Adrenal gland (tissue), 19 donors: ENCODE measurements at places on chromosomes 3 and 15. TPM values are rescaled to one million over a fixed set of nuclear protein-coding genes. Genes with fewer than 3 reads are reported as not detected.

DNA sequence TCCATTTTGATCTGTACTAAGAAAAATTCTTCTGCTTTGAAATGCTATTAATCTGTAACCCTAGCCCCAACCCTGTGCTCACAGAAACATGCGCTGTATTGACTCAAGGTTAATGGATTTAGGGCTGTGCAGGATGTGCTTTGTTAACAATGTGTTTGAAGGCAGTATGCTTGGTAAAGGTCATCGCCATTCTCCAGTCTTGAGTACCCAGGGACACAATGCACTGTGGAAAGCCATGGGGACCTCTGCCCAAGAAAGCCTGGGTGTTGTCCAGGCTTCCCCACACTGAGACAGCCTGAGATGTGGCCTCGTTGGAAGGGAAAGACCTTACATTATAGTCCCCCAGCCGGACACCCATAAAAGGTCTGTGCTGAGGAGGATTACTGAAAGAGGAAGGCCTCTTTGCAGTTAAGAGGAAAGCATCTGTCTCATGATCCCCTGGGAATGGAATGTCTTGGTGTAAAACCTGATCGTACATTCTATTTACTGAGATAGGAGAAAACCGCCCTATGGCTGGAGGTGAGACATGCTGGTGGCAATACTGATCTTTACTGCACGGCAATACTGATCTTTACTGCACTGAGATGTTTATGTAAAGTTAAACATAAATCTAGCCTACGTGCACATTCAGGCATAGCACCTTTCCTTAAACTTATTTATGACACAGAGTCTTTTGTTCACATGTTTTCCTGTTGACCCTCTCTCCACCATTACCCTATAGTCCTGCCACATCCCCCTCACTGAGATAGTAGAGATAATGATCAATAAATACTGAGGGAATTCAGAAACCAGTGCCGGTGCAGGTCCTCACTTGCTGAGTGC is 6.3 kb downstream of the PIGZ start:
- no peak for DNase-seq

The GALNT15 gene
- total RNA-seq: 19.7 TPM

DNA sequence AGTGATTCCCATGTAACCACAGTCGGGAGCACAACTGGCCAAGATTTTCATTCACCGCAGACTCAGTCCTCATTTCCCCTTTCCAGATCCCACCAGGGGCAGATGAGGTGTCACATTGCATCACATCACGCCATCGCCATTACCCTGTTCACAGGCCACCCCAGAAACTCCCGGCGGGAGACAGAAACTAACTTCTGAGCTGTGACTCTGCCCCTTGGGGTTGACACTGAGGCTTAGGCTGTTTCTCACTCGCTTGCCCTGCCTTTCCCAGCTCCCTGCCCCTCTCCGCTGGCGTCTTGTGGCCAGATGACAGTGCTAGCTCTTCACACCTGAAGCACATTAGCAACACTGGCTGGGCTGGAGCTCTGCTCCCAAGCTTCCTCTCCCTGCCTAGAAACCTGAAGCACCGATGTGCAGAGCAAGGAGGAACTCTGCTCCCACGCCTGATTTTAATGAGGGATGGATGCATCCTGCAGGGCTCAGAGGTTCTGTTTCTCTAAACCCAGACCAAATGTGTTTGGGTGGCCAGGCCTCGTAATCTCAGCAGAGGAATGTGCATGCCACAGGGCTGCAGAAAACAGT is 88.8 kb upstream of the CTDSPL start:
- DNase-seq: no peak

DNA sequence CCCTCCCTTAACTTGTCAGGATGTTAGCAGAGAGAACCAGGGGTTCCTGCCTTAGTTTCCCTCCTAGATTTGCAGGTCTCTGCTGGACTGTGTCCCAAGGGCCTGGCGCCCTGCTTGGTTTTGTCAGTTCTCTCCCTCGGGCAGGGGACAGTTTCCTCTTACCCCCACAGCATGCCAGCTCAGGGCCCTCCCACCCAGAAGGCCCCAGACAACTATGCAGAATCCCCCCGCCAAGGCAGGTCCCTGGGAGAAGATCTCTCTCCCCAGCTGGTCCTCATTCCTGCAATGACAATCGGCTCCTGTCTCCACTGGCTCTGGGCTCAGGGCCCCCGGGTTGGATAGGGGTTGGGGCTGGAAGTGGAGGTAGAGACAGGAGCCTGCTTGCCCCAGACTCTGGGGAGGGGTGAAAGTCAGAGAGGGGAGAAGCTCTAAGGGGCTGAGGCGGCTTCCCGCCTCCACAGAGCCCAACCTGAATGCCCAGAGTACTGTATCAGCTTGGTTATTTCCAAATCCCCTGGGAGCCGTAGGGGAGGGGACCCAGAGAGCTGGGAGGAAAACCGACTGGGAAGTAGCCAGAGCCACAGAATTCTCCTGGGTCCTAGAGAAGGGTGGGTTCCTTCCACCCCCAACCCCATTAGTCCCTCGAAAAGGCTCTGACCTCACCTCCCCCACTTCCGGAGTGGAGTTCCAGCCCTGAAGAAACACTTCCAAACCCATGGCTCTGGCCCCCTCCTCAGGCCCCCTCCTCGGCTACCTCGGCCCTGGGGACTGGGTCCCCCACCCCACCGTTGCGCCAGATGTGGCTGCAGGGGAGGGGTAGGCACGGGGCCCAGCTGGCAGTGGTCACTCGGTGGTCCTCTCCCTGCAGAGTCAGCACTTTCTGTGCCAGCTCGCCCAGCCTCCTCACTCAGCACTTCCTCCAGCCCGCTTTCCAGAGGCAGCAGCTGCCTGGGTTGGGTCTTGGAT is 3.8 kb upstream of the LOXL1 start:
- DNase-seq: no peak

DNA sequence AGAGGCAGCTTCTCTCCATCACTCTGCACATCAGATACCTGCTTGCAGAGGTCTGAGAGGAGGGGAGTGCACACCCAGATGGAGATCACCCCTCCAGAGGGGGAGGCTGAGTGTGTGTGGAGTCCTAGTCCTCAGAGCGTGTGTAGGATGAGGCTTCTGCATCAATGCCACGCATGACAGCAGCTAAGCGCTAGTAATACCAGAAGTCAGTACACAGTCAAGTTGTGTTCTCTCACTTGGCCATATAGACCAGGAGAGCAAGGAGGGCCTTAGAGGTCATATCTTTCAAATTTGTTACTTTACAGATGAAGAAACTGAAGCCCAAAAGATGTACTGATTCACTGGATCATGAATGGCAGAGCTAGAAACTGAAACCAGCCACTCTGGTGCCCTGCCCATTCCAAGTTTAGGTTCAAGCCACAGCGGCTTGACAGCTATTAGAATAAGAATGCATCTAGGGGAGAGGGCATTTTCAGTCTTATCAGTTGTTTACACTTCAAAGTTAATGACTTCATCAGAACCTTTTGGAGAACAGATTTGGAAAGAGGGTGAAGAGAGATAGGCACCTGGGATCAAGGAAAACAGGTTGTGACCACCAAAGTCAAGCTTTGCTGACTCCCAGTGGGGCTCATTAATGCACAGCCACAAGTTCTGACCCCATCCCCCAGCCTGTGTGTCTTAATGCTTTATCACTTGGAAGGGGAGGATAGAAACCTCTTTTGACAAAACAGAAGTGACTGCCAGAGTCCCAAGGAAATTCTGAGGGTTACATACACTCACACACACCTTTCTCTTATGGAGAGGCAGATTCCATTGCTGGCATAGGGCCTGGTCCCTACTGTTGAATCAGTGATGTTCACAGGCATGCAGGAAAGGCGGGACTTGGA is 310.3 kb downstream of the CHST2 start:
- DNase-seq: no peak

DNA sequence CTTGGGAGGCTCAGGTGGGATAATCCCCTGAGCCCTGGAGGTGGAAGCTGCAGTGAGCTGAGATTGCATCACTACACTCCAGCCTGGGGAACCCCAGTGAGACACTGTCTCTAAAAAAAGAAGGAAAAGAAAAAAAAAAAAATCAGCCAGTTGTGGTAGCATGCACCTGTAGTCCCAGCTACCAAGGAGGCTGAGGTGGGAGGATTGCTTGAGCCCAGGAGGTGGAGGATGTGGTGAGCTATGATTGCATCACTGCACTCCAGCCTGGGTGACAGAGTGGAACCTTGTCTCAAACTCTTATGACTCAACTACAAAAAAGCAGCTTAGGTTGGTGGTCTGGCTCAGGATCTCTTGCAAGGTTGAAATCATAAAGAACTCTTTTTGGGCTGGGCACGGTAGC is 19.3 kb upstream of the GPX1 start:
- no peak for DNase-seq

The SH3BP5 gene
- 175 TPM for total RNA-seq

The TMEM212 gene
- total RNA-seq: not detected

The VPS13C gene
- total RNA-seq: 43.1 TPM

DNA sequence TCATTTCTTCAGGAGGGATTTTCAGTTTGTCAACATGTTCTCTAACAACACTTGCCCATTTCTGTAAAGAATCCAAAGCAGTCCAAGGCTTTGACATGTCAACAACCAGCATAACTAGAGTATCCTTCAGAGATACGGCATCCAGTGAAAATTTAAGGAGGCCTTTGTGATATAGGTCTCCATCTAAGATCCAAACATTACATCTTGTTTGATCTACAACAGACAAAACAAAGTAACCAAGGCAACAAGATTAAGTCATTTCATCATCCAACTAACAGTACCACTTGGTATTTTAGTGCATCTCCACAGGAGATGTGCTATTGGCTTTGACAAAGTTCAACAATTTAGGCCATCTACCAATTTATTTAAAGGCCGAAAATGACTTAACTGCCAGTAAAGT is 25.8 kb downstream of the DYNC1LI1 start:
- no peak for DNase-seq

DNA sequence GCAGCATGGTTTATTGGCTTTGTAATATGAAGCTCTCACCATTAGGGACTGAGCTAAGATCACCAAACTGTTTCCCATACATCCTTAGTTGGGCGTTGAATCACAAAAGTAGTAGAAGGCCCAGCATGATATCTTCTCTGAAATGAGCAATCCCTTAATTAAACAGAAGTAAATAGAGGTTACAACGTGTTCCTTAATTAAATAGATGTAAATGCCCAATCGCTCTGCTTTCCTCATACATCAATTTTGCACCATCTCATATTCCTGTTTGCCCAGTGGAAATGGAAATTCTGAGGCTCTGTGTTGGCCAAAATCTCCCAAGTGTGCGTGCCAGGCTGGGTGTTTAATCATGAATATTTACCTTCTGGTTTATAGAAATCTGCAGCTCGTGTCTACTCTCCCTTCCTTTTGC is 107.4 kb upstream of the FOXB1 start:
- DNase-seq: no peak

GRCh38 chr3:11476735-11477144 is 167.0 kb downstream of the VGLL4 start:
- DNase-seq: no peak

DNA sequence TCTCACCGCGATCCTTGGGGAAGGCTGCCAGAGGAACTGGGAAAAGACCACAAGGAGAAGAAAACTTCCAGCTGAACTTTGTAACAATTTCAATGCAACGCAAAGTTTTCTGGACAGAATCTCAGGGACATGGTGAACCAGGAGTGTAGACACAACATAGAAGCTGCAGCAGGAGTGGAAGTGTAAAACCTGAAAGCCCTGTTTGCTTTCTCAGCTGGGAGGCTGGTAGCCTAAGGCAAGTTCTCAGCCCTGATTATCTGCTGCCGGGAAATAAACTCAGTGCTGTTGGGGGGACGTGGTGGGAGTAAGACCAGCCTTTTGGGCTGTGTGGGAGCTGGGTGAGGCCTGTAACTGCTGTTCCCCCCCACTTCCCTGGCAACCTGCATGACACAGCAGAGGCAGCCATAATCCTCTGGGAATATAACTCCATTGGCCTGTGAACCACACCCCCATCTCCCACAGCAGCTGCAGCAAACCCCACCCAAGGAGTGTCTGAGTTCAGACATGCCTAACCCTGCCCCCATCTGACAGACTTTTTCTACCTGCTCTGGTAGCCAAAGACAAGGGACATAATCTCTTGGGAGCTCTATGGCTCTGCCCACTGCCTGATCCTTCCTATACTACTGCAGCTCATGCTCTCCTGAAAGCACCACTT is 106.7 kb downstream of the ZNF621 start:
- DNase-seq: no peak

- DNase-seq: no peak
These were observed 215.1 kb downstream of the TIGIT start for GRCh38 chr3:114508976-114509375.

DNA sequence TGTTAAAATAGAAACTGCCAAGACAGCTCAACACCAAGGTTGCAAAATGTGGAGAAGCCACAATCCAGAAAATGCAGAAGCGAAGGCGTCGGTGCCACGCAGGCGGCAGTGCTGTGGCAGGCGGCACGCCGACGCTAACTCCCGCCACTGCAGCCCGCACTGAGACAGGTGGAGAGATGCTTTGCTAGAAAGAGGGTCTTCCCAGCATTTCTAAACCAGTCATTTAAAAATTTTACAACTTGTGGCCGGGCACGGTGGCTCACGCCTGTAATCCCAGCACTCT is 23.2 kb downstream of the CYFIP1 start:
- no peak for DNase-seq

- DNase-seq: peak; percentile 36
These were observed 735 bp downstream of the GOLGA8B start for GRCh38 chr15:34582461-34583371.

DNA sequence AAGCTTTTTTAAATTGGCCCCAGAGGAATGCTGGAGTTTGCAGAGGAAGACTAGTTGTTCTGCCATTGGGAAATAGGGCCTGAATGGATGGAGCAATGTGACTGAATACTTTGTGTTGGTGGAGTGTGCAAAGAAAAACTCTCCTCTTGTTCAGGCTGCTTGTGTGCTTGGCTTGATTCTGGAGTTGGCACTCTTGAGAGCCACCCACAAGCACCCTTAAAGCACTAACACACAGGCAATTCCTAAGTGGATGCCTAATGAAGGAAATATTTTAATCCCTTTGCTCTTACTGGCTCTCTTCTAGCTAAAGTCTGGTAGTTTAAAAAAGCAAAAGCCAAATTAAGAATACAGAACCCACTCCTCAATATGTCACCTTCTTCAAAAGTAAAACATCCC is 304.4 kb upstream of the C2CD4B start:
- no peak for DNase-seq

- DNase-seq: no peak
These were observed 310.1 kb downstream of the UACA start for GRCh38 chr15:70453238-70453637.

DNA sequence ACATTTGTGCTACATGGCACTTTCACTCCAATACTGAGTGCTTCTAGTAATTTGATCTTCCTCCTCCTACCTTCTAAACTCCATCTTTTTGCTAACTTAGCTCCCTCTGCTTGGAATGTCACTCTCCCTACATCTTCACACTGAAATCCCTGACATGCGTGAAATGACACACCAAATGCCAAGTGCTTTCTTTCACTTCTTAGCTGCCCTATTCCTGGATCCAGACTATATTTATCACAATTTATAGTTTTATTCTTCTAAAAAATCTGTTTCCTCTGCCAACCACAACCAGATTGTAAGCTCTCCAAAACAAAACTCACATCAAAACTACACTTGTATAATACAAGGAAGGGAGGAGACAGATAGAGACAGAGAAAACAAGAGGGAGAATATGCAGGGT is 387.3 kb downstream of the FGF12 start:
- no peak for DNase-seq

DNA sequence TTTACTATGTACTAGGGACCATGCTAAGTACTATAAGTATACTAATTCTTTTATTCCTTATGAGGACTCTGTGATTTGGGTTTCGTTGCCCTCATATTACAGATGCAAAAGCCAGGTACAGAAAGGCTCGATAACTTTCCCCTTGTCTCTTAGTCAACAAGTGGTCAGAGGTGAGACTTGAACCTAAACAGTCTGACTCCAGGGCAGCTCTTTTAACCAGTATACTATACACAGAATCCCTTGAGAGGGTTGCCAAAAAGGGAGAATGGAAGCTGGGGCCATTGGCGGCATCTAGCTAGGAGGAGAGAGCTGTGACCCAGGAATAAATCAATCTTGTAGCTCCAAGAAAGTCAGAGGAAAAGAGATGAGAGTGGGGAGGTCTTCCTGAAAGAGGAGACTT is 92.4 kb downstream of the TOP2B start:
- no peak for DNase-seq
